Mesothelial cell of epicardium (in vitro differentiated cells): ENCODE measurements at places on chromosomes 1 and 21. TPM values are rescaled to one million over a fixed set of nuclear protein-coding genes. Genes with fewer than 3 reads are reported as not detected.

C1orf226 gene
- total RNA-seq, result 3.9 to 5.1 TPM (median 4.3 TPM) in 3 replicates

DNA sequence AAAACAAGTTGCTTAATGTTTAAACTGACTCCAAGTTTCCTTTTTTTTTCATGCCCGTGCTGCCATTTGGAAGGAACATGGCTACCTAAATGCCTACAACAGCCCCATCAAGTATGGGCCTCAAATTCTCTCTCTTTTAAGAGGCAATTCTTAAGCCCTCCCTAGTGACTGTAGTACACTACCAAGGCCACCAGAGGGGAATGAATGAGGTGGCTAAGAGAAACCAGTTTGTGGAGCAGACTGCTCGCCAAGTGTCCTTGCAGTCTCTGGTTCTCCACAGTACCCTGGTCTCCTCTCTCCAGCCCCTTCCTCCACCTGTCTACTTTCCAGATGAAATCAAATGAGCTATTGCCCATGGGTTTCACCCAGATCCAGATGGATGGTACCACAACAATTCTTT lies 1809.6 kb downstream of the BRINP3 start:
- DNase-seq, result no peak

GRCh38 chr1:225462714-225463574 lies 35.1 kb upstream of the LBR start:
- no peak for DNase-seq

GRCh38 chr1:150320667-150320978 lies 710 bp upstream of the PRPF3 start:
- no peak for DNase-seq

GRCh38 chr1:119372503-119373086 lies 4.0 kb downstream of the HAO2 start:
- no peak for DNase-seq

EPS15 gene
- 50.3 to 53.4 TPM (median 52.5 TPM) in 3 replicates for total RNA-seq

- no peak for DNase-seq
Measured at GRCh38 chr1:221271701-221272100, 392.5 kb downstream of the HLX start.

- DNase-seq, result no peak
Measured at GRCh38 chr1:180956028-180956640, 43.4 kb downstream of the KIAA1614 start.

DNA sequence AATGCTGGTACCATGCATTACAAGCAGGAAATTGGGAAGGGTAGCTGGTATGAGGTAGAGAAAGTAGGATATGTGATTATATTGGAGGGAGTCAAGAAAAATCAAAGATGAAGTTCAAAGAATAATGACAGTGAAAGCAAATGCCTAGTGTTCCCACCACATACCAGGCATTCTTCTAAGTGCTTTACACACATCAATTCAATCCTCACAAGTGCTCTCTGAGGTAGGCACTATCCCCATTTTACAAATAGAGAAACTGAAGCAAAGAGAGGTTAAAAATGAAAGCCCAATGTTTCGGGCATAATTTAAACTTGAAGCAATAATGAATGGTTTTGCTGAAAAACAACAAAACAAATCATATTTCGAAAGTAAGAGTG lies 40.1 kb upstream of the MCOLN3 start:
- no peak for DNase-seq

DNA sequence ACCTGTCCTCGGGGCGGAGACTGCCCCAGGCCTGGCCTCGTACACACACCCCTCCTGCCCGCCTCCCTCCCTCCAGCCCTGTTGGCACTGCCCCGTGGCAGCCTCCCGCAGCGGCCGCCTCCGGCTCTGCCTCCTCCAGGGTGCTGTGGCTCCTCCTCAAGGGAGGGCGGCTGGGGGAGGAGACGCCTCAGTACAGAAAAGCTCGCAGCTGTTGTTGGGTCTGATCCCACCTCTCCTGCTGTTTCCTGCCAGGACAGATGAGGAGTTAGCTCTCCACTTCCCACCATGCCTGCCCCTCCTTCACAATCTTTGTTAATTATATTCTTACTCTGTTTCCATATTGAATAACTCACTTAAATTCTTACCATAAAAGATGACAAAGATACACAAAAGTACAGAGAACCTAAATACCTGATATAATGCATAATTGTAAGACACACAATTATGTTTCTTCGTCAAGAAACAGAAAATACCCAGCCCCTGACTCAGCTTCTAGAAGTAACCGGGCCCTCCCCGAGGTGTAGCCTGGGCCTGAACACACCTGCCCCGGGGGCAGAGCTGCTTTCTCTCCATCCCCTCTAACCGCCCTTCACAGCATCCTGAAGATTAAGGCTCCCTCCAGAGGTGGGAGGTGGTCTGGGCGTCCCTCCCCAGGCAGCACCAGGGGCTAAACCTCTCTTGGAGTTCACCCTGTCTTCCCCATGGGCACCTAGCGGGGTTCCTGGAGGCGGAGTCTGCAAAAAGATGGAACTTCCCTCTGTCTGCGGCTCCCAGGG lies 30.6 kb upstream of the COL6A1 start:
- no peak for DNase-seq

DNA sequence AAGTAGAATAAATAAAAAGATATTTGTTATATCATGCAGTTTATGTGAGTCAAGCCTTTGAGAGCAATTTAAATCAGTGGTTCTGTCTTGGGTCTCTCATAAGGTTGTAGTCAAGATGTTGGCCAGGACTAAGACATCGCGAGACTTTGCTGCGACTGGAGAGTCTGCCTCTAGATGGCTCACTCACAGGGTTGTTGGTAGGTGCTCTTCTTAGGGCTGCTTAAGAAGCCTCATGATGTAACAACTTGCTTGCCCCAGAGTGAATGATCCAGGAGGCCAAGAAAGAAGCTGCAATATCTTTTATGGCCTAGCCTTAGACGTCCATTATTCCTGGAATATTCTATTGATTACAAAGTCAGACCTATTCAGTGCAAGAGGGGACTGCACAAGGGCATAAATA lies 73.1 kb upstream of the CACHD1 start:
- no peak for DNase-seq

- no peak for DNase-seq
Measured at GRCh38 chr1:220701974-220702373, 11.8 kb downstream of the C1orf115 start.

CADM3 gene
- 2.9 to 3.2 TPM (median 3.1 TPM) in 3 replicates for total RNA-seq

DNA sequence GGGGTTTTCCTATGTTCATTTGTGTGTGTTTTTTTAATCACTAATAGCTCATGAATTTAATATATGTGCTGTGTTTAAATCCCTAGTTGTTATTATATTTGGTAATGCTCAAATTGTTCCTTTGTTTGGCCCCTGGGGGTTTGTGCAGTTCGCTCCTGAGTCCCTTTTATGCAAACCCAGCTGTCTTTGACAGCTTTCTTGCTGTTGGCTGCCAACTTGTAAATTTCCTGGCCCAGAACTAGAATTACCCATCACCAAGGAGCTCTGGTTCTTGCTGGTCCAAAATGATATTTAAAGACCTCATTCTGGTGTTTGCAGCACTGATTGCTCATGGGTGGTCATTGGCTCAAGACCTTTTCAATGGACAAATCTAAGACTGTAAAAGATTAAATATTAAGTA lies 39.6 kb upstream of the PGBD5 start:
- no peak for DNase-seq

DNA sequence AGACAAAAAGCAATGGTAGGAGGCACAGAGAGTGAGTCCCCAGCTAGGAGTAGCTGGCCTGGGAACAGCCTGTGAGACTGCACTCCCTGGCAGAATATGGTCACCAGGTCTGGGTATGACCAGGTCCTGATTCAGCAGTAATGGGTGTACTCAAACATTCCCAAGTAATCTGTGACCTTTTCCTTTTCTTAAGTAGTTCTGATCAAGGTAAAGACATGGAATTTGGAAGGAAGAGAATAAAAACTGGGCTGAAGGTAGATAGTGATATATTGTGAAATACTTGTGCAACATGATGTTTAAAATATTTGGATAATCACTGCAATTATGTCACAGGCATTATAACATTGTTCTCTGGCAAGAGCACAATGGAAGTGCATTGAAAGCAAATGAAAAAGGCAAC lies 147.2 kb upstream of the DPYD start:
- DNase-seq, result no peak

ARL8A gene
- 73.9 to 79.6 TPM (median 74.4 TPM) in 3 replicates for total RNA-seq

GRCh38 chr1:29811727-29812407 lies 575.5 kb downstream of the PTPRU start:
- no peak for DNase-seq

ITLN2 gene
- total RNA-seq, result 0.41 to 0.80 TPM (median 0.72 TPM) in 3 replicates

GRCh38 chr1:206495011-206495461 lies 12.3 kb upstream of the RASSF5 start:
- DNase-seq, result no peak

EDN2 gene
- total RNA-seq, result 2.7 to 4.1 TPM (median 3.5 TPM) in 3 replicates

CELA2B gene
- total RNA-seq, result not detected in 3 replicates

OR10J1 gene
- not detected in 3 replicates for total RNA-seq

DNA sequence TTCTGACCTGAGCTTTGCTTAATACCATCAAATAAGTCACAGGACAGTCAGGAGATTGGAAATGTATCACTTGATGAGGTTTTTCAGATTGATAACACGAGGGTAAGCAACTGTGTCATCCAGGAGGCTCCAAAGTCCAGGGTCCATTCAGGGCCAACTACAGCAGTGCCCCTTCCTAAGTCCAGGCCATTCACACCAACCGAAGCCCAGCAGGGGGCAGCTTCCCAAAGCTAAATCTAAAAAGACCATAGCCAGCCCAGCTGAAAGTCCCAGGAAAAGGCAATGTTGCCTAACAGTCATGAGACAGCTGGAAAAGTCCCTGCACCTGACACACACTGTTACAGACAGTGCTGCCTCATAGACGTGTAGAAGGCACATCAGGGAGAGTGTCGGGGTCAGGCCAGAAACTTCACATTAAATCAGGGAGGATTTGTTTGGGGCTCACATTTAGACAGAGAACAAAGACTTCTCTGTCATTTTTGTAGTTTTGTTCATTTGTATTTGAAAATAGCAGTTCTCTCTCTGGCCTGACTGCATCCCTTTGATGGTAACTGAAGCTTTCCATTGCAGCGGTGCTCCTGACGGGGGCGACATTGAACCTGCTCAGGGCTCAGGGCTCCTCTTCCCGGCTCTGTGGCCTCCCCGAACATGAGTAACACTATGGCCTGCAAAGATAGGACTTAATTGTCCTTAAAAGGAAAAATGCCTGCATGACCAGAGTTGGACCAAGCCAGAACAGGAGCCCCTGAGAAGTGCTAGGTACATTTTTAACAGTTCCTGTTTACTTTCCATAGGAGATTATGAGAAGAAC lies 200.4 kb downstream of the NRIP1 start:
- DNase-seq, result no peak

- no peak for DNase-seq
Measured at GRCh38 chr1:117237726-117238381, 27.1 kb upstream of the VTCN1 start.

GRCh38 chr21:28311411-28312190 lies 681.1 kb downstream of the LTN1 start:
- DNase-seq, result no peak

DNA sequence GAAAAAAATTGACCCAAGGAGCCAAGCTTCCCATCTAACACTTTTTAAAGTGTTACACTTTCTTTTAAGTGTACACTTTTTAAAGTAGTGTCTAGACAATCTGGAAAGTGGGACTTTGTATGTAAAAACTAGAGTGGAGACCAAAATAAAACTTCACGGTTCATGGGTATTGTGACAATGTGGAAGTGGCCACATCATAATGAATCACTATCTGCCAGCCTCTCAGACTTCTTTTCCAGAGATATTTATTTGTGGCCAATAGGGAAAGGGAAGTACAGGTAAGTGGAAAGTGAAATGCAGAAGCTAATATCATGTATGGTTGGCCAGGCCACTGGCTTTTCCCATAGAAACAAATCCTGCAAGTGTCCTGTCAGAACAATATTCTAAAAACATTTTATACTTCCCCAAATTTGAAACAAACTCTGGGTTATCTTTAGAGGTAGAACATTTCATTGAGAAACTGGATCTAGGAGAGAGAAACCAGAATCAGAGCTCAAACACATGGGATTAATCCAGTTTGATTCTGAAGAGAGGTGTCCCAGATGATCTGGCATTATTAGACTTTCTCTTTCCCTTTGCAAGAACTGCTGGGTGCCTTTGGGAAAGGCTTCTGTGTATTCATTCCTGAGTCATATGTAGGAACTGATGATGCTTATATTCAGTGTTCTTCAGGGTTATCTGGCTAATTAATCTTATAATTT lies 2.0 kb downstream of the TNFSF18 start:
- no peak for DNase-seq

MPZ gene
- 1.3 to 1.4 TPM (median 1.3 TPM) in 3 replicates for total RNA-seq

- DNase-seq, result no peak
Measured at GRCh38 chr1:48430832-48431231, 41.2 kb downstream of the SPATA6 start.

DNA sequence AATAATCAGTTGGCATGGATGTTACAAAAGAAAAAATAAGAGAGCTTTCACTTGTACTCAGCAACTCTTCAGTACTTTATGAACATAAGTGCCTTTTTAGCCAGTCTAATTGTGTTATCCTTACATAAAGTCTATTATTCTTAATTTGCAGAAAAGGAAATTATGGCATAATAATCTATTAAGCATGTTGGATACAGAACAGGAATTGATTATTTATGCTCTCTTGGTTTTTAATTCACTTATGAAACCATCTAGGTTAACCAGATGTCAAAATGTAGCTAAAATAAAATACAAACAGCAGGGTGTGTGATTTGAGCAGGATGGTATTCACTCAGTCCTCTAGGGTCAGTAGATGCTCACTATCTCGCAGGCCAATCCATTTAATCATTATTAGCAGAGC lies 79.7 kb downstream of the PLPPR5 start:
- DNase-seq, result no peak

CD101 gene
- total RNA-seq, result 3.7 to 5.6 TPM (median 4.1 TPM) in 3 replicates

GRCh38 chr1:226864311-226864710 lies 6.1 kb upstream of the PSEN2 start:
- peak; percentile 14 for DNase-seq

GRCh38 chr1:20430355-20431175 lies 55.4 kb downstream of the CAMK2N1 start:
- peak; percentile 71 for DNase-seq

DNA sequence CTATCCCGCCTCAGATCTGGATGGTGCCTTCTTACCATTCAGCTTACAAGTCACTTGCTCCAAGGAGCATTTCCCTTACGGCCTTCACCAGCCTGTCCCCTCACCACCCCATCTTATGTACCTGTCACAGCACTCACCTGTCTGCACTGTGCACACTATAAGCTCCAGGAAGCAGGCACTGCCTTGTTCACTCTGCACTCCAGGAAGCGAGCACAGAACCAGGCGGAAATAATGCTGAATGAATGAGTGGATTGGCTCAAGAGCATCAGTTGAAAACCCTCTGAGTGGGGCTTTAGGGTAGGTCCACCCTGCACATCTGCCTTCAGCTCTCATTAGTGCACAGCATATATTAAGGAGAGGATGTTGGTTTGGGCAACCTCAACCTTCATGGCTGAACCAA lies 8.9 kb upstream of the RYR2 start:
- DNase-seq, result no peak

GRCh38 chr1:15156807-15157380 lies 3.3 kb downstream of the TMEM51 start:
- DNase-seq, result no peak
